ENCODE measurements at places on chromosomes 4 and X.

GRCh38 chrX:31445542-31445941 lies 373.7 kb upstream of the FTHL17 start:
- no peak for DNase-seq

DNA sequence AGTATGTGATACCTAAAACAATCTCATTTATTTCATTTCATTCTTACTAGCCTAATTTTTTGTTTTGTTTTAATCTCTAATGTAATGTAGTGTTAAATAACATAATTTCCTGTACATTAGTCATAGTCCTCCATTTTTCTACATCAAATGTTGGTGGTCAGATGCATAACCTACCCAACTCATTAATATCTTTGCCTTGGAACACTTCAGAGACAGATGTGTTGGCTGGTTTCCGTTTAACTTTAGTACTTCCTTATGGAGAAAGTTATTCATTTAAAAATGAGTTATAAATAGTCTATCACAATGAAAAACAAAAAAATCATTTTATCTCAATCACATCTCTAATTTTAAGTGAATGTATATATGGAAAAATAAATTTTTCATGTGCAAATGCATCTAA lies 190.2 kb downstream of the ANTXR2 start:
- DNase-seq, result no peak

DNA sequence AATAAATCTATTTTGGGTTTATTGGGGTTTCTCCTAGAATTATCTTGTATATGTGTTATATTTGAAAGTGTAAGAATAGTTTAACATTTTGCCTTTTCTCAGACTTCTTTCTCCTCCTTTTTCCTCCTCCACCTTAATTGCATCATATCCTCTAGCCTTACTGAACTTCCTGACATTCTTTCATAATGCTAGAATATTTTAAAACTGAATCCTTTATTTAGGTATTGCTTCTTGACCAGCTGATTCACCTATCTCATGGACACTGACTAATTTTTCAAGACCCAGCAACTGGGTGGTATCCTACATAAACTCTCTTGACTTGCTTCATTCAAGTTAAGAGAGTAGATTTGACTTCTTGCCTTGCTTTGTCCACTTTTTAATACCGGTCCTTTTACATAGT lies 1508.9 kb downstream of the STIM2 start:
- DNase-seq, result no peak

DNA sequence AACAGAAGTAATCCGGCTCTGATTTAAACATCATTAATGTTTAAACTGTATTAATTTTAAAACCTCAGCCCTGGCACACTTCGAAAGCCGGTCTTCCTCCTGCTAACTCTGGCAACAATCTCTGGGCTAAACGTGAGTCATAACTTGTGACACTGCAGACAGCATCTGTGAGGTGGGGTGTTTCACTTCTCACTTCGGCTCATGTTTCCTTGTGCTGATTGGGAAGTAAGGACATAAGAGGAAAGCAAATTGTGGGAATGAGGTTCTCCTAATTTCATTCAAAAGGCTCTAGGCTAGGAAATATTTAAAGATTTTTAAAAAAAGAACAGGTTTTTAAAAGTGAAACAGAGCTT lies 139.9 kb upstream of the USP9X start:
- no peak for DNase-seq

DNA sequence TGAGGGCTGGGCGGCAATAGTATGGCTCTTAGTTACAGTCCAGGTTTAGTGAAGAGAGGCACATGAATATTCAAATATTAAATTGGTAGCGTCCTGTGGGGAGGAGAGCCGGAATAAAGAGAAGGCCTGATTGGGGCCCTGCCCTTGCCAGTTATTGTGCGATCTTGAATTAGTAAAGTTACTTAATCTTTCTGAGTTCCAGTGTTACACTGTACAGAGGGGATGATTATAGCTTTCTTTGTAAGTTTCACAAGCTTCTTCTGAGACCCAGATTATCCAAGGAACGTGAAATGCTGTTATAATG lies 1.2 kb downstream of the METAP1 start:
- DNase-seq, result no peak

DNA sequence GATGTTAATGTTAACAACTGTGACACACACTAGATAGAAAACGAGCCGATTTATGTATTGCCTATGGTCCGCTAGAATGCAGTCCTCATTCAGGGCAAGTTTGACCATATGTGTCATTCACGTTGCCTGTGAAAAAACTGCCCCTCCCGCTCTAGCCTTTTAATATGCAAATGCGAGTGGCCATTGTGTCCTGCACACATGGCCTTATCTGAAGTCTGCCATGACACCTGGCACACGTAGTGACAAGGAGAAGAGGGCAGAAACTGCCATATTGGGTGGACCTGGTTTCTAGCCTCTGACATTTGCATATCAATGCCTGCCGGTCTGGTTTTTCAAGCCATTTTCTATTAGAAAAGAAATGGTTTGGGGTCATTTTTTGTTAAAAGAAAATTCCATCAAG lies 303.3 kb upstream of the TECRL start:
- DNase-seq, result no peak

DNA sequence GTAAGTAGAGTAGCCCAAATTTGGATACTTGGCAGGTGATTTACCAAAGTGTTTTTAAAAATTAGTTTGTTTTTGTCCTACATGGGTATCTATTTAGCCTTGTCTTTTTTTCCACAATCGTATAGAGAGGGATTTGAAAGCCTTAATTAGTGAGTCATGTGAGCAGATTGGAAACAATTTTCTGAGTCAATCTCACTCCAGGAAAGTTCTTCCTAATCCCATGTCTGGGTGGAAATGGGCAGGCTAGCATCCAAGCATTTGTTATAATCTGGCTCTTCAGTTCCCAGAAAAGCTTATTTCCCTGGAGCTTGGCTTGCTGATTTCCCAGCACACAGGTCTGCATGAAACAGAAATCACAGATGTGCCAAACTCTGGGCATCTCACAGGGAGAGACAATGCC lies 426.9 kb upstream of the BOD1L1 start:
- no peak for DNase-seq

DNA sequence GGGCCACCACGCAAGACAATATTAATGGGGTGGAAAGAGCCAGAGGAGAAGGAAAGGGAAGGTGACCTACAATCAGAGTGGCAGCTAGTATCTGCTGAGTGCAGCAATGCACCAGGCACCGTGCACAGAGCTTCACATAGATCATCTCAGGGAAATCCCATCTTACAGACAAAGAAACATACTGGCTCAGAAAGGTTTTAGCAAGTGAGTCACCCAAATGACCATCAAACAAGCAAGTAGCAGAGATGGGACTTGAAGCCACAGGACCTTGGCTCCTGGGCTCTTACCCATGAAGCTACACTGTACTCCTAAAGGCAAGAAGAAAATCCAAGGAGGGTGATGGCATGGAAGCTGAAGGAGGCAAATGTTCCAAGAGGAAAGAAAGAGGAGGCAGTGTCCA lies 6.8 kb downstream of the ANXA5 start:
- DNase-seq, result no peak

DNA sequence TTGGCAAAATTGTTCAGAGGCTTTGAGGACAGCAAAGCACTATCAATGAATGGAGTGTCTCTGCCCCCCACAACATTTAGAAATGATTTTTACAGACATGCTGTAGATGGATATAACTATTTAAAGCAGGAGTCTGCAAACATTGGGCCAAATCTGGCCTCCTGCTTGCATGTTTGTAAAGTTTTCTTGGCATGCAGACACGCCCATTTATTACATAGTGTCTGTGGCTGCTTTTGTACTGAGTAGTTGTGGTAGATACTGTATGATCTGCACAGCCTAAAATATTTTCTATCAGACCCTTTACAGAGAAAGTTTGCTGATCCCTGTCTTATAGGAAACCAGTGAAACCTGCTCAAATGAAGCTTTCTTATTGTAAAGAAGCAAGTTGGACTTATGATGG lies 45.5 kb upstream of the PHEX start:
- no peak for DNase-seq

DNA sequence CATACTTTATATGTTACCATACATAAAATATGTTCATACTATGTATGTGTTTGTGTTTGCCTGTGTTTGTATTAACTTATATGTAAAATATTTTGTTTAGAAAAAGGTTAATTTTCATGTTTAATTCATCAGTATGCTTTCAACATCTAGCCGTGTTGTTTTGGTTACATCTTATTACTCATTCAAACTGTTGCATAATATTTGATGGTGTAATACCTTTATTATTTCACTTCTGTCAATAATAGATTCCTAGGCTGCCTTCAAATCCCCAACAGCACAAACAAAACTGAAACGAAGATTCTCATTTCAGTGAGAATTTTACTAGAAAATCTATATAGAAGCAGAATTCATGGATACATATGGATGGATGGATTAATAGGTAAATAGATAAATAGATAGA lies 462.3 kb upstream of the ADGRL3 start:
- no peak for DNase-seq

GRCh38 chrX:25523574-25524540 lies 508.1 kb upstream of the ARX start:
- no peak for DNase-seq
